Epithelial cell of esophagus (primary cell): ENCODE measurements at places on chromosomes 12 and 14.
A peak's percentile ranks its signal among the peaks of the same experiment; 100 is the strongest.

DNA sequence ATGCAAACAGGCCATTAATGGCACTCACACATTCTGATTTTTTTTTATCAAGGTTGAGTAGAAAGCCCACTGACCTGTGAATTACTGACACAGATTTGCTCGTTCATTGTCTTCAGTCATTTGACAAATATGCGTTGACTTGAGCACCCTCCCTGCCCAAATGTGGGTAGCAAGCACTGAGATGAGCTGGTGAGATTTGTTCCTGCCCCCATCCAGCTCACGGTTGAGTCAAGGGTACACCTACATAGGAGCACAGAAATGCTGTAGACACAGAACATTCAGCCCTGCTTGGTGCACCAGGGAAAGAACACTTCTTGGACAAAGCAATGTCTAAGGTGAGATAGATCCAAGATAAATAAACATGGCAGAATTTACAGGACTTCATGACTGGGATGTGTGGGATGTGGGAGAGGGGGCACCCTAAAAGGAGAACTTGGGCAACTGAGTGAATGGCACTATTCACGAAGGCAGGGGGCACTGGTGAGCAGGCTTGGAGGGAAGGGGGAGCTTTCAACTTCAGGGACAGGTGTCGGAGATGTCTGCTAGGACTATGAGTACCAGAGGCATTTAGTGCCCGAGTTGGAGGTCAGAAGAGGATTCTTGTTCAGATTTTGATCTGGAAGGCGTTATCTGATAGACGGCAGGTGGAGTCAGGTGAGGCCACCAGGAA lies 213.4 kb downstream of the VRK1 start:
- no peak for DNase-seq

GRCh38 chr14:68619790-68620574 lies 172.9 kb downstream of the ZFP36L1 start:
- no peak for DNase-seq

DNA sequence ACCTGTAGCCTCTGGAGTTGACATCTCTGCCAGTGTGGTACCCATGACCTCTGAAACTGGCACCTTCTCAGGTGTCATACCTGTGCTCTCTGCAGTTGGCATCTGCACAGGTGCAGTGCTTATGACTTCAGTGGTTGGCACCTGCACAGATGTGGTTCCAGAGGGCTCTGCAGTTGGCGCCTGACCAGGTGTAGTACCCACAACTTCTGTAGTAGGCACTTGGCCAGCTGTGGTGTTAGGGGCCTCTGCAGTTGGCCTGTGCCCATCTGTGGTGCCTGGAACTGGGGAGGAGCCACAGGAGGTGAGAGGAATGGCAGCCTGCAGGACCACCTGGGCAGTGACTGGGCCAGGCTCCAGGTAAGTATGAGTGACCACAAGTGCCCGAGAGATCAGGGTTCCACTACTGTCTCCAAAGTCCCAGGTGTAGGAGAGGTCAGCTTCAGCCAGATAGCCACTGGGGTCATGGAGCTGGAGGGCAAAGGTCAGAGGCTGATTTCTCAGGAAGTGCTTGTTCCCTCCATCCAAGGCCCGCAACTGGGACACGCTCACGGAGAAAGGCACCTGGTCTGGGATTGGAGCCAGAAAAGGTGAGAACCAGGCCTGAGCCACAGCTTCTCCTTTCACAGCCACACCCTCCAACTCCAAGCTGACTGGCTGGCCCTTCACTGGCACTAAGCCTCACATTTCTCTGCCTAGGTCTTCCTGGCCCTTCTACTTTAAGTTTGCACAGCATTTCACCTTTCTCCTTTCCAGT lies 8.6 kb downstream of the PMEL start:
- peak; percentile 63 for DNase-seq

DNA sequence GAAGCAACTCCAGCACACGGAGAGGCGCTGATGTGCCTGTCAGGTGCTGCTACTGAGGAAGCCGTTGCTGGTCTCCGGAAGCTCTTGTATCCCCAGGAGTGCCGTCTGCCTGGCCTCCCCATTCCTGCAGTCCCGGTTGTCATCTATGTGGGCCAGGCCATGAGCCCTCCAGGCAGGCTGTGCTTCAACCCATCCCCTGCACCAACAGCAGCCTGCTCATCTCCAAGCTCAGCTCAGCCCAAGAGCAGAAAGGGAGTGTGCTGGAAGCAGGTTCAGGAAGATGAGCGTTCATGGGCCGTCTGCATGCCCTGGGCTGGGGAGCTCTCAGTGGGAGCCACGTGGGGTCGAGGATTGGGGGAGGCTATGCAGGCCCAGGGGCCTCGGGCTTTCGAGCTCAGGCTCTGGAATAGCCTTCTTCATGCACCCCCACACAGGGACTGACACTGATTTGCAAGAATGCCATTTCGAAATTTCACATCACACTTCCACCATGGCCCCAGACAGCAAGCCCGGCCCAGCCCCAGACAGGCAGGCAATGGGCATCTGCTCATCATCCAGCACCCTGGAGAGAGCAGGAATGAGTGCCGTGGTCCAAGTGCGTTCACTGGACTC lies 164.5 kb downstream of the KIF26A start:
- DNase-seq: no peak

DNA sequence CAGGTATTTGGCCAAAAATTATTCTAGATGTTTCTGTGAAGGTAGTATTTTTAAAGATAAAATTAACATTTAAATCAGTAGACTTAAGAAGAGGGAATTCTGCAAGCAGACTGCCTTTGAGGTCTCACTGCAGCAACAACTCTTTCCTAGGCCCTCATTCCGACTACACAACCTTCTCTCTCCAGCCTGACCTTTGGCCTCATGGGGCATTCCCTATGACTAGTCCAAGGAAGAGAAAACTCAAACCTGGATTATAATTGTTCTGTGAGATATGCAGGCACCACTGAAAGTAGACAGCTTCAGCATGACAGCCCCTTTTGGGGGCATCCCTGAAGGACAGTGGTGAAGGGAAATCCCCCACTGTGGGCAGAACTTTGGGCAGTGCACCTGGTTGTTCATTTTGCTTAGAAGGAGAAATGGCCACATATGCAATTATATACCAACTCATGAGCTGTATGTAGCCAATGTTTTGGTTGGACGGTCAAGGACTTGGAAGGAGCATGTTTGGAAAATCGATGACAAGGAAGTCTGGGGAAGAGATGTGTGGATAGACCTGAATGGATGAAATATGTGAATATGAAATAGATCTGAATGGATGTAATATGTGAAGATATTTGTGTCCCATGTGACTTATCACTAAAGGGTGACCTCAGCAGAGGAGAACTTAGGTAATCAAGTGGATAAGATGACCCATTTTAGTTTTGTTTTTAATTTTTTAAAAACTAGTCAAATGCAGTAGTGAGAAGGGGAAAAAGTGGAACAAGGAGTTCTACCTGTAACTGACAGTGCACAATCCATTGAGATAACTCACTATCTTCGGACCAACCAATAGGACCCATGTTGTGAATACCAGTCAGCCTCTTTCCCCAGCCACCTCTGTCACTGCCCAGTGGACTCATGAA lies 233.3 kb upstream of the FOXN3 start:
- DNase-seq: peak; percentile 31

DNA sequence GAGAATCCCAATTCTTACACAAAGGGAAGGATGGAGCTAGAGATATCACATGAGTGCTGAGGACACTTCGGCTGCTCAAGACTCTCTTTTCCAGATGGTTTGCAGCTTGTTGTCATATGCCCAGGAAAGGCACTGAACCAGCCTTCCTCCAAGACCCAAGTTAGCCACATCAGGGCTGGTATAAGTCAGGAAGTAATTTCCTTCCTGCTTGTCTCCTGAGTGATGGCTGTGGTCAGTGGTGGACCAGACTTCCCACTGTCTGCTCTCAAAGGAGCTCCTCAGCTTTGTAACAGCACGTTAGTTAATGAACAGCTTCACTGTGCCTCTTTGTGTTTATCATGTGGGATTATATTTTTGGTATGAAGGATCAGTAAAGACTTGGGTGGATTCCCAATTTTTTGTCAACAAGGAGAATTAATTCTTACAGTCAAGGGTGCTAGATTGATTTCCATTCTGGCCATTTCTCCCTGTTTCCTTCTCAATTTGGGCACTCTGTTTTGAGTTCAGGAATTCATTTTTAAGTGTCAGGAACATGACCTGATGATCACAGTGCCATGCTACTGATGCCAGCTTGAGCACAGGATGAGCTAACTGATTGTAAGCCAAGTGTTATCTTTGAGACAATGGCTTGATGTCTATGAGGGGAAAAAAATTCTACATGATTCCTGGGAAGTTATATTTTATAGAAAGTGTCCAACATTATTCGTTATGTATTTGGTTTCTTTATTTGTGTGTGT lies 145.8 kb downstream of the GCH1 start:
- no peak for DNase-seq

DNA sequence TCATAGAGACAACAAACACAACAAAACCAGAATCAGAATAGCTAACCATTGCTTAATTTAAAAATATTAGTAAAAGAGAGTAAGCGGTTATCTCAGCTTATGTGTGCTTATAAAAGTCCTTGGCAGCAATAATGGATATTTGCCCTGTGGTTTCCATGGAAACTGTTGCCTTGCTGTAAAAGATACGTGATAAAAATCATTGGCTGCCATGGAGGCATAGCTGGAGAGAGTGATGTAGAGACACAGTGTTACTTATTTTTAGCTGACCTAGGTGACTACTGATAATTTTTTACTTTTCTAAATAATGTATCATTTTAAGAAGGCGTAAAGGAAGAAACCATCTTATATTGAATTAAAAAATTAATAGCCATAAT lies 92.9 kb downstream of the ERC1 start:
- no peak for DNase-seq

GRCh38 chr12:19794116-19794515 lies 354.8 kb downstream of the AEBP2 start:
- DNase-seq: no peak

GRCh38 chr12:6605421-6606330 lies 1.5 kb downstream of the CHD4 start:
- peak; percentile 37 for DNase-seq

DNA sequence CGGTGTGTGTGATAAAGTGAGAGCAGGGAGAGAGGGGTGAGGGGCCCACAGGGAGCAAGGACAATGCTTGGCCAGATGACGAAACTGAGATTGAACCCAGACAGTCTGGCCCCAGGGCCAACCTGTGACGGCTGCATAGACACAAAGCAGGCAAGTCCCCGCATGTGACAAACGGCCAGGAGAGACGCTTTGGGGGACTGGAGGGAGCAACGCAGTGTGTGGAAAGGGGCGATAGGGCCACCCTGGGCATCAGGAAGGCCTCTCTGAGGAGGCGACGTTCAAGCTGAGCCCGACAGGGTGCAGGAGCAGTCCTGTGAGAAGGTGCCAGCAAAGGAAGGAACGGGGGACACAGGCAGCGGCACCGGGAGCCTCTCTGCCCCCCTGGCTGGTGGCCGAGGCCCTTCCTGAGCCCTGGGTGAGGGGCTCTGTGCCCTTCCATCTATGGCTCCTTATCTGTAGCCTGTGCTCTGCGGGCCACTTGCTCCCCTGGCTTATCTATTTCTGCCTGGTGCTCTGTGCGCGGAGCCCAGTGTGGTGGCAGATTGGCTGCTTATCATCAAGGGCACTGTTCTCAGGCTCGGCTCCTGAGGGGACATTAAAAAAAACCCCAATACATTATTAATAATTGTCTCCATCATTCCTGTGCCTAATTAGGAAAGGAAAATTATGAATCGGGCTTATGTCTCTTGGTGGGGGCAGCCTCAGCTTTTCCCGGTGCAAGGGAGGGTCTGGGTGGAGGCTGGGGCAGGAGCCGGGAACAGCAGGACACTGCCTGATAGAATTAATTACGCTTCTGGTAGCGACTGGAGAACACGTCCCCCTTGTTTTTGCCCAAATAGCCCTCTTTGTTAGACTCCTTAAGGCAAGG lies 39.8 kb downstream of the PRIMA1 start:
- no peak for DNase-seq

- peak; percentile 42 for DNase-seq
Measured at GRCh38 chr12:43676183-43676813, 82.3 kb downstream of the PUS7L start.

GRCh38 chr12:127607146-127607725 lies 659.7 kb upstream of the TMEM132C start:
- no peak for DNase-seq

DNA sequence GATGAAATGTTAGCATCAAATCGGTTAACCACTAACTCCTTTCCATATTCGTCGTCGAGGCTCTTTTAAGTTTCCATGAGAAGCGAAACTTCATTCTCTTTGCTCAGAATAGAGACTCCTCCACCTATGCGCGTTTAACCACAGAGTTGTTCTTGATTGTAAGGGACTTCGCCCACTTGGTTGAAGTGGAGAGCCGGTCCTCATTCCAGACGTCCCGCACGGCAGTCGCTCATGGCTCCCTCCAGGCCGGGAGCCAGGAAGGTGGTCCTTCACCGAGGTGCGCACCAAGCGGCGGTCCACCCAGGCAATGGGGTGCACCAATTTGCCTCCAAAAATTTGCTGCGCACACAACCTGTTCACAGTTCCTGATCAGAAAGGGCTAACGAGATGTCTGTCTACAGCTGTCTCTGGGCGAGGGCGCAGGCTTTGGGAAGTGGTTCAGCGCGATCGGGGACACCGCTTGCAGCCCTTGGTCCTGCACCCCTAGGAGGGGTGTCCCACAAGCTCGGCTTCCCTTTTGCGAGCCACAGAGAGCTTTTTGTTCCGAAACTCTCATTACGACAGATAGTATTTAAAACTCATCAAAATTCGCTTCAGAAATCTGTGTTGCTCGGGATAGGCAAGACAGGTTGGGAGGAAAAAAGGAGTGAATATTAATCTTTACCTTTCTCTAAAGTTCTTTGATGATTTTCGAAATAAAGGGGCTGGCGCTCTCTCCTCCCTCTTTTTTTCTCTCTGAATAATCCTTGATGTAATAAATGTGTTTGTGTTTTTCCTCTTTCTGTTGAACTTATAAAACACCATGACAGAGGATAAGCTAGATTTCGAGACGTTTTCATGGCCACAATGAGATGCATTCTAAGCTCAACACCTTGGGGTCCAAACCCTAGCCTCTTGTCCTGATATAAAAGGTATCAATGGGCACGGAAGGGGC lies 6.4 kb upstream of the ALX1 start:
- no peak for DNase-seq

GRCh38 chr14:95460647-95461478 lies 55.6 kb downstream of the SYNE3 start:
- DNase-seq: peak; percentile 96

DNA sequence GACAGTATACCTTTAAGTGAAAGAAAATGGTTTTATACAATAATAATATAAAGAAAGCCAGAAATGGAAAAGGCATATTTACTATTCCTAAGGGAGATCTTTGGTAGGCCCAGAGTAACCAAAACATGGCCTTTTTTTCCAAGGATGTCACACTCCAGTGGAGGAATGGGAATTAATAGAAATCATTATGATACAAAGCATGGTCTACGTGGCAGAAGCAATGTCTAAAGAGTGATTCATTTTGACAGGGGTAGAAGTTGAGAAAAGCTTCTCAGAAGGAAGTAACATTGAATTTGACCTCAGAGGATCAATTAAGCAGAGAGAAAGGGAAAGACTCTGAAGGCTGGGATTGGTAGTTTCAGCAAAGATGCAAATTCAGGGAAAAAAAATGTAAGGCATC lies 208.6 kb downstream of the BTG1 start:
- no peak for DNase-seq

GRCh38 chr14:86902176-86902950 lies 1090.6 kb downstream of the GALC start:
- no peak for DNase-seq
